Stimulated activated CD8-positive, alpha-beta memory T cell treated with anti-CD3 and anti-CD28 coated beads, Interleukin-7, amount 100 ng/mL, for 1 hour (primary cell): ENCODE measurements at places on chromosomes 12 and 14.
A peak's percentile ranks its signal among the peaks of the same experiment; 100 is the strongest.

GRCh38 chr12:63093084-63093483, 57.9 kb downstream of the AVPR1A start:
- DNase-seq, result no peak

DNA sequence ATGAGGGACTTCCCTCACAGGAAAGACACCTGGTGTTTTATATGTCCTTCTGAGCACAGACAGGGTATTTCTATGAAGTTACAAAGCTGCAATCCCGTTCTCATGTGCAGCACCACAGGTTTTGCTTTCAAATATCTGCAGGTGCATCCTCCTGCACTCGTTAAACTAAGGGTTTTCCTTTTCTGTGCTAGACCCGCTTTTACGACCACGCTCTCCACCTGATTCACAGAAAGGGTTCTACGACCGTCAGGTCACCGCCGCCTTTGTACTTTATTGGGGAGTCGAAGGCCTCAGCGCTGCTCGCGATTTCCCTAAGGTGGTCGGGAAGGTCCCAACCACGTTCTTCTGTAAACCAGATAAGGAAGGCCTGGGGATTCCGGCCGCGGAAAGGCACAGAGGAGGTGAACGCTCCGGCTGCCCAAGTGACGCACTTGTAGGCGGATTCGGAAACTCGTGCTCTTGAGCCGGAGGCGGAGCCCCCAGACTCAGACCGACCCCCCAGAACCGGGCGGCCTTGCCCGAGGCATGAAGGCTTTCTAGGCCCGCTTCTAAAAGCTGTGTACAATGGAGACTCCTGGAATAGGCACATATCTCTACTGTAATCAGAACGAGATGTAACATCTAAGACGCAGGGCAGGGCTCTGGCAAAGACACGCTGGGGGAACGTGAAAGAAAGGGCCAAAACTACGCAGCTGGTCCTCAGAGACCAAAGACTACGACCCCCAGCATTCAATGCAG, 995 bp upstream of the HSP90B1 start:
- DNase-seq, result peak; percentile 62

GRCh38 chr12:59005193-59005955, 85.1 kb upstream of the LRIG3 start:
- no peak for DNase-seq

DNA sequence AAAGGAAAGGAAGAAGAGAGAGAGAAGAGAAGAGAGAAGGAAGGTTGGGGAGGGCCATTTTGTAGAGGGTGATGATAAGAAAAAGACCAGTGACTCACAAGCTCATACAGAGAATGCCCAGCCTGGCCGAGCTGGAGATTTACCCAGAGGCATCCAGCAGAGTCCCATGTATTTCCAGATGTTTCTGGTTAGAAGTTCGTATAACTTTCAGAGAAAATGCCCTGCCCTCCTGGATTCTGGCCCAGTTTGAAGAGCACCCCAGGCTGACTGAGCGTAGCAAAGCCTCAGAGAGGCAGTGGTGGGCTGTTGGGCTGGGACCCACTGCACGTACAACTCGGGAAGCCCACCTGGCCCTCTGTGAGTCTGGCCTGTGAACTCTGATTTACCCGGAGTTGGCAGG, 221.8 kb downstream of the SLC41A2 start:
- no peak for DNase-seq

- no peak for DNase-seq
Measured at GRCh38 chr14:66746316-66747006, 238.5 kb downstream of the GPHN start.

DNA sequence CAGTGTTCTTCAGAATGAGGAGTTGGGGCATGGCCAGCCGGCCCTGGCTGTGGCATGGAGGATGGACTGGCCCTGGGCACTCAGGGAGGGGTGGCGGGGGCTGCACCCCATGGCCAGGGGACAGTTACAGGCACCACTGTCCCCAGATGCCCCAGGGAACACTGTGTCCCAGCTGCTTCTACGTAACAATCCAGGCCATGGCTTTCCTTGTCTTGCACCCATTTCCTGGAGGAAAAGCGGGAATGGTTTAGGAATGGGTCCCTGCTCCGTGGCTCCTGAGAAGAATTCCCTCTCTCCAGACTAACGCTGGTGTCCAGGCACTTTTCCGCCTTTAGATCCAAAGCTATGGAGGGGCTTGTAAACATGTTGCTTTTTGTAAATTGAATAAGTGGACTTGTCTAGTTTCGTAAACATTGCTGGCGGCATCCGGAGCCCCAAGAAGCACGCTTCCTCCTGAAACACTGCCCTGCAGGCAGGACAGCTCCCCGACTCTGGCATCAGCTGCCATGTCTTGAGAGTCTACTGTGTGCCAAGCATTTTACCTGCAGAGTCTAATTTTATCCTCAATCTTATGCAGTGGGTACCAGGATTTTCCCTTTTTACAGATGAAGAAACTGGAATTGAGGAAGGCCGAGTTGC, 238.3 kb downstream of the SLC41A2 start:
- DNase-seq, result no peak

DNA sequence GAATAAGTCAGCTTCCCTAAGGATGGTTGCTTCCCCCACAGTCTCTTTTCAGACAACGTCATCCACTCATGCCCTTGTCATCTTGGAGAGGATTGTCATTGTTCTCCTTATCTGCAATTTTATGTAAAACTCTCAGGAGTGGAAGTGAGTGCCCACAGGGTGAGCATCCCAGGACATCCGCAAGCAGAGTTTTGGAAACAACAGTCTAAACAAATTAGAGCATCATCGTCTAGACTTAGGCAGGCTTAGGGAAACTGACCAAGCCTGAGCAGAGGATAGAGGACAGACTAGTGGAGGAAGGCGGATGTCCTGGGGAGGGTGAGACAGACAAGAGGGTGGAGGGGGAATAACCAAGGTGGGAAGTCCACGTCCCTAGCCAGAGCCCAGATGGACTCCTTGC, 63.7 kb upstream of the BDKRB2 start:
- DNase-seq, result no peak

DNA sequence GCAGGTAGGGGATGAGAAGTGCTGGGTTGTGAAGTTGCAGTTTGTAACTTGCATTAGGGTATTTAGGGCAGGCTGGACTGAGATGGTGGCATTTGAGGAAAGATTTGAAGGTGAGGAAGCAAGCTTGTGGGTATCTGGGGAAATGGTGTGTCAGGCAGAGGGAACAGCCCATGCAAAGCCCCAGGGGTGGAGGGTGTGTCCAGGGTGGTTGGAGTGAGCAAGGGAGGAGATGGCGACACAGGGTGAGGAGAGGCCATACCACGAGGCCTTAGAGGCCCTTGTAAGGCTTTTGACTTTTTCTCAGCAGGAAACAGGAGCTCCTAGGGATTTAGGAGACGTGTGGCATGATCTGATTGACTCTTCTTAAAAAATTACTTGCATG, 136.9 kb downstream of the NUAK1 start:
- DNase-seq, result no peak

- no peak for DNase-seq
Measured at GRCh38 chr12:56596815-56597214, 33.3 kb downstream of the BAZ2A start.

- no peak for DNase-seq
Measured at GRCh38 chr12:29207120-29207519, 58.0 kb downstream of the FAR2 start.

GRCh38 chr12:64125913-64126312, 96.2 kb downstream of the KICS2 start:
- DNase-seq, result no peak

GRCh38 chr12:42486407-42486806, 103.1 kb downstream of the PRICKLE1 start:
- no peak for DNase-seq

- DNase-seq, result no peak
Measured at GRCh38 chr14:67549734-67550133, 16.6 kb downstream of the PLEKHH1 start.

DNA sequence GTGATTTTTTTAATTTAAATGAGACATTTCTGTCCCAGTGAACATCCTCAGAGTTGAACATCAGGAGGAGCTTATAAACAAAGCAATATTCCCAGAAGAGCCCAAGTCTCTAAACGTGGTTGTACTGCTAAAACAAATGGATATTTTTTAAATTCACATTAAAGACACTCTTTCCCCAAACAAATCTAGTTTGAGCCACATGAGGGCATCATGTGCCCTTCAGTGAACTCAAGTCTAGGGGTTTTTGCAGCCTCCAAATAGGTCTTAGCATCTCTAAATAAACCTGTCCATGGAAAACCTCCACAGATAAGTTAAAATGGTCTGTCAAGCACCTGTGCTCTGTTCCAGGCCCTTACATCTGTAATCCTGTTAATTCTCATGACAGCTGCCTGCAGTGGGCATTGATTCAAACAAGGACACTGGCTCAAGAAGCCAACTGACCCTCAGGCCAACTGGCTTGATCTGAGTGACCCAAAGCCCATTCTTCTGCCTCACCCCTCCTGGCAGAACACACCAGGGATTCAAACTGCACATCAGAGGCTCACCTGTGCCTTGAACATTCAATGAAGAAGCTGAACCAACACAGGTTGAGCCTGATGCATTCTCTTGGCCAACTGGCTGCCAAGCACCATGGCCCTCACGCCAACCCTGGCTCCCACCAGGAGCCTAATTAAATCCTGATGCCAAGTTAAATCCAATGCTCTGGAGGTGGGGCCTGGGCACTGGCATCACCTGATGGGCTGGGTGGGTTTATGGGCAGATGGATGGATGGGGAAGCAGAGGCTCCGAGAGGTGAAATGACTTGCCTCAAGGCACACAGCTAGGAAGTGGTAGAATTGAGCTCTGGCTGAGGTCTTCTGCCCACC, 8.6 kb downstream of the ISCU start:
- DNase-seq, result no peak

GRCh38 chr14:72350215-72350614, 418.0 kb downstream of the RGS6 start:
- no peak for DNase-seq

- DNase-seq, result no peak
Measured at GRCh38 chr12:118959985-118960560, 21.3 kb upstream of the SRRM4 start.
